ENCODE measurements at places on chromosomes 2 and 18. TPM values are rescaled to one million over a fixed set of nuclear protein-coding genes. Genes with fewer than 3 reads are reported as not detected.

DNA sequence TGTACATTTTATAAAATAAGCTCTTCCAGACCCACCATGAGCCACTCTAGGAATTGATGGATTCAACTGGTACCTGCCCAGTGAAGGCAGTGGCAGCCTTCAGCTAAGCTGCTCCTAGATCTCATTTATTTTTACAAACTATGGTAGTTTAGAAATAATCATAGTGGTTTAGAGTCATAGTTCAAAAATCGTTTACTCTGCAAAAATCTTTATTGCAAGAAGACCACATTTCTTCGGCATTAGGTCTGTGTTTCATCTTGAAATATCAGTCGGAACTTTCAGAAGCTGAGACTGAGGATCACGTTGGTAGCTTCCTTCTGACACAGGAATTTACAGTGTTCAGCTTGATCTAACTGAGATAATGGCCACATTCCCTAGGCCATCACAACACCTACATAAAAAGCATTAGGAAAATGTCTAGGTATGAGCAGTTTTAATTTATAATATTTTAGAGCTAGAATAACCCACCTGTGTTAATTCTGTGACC is 206.2 kb upstream of the PID1 start:
- ATAC-seq: no peak

Gene MC5R
- total RNA-seq: 0.28 TPM

- ATAC-seq: no peak
Measured at GRCh38 chr18:21241301-21242048, 557 bp upstream of the GREB1L start.

DNA sequence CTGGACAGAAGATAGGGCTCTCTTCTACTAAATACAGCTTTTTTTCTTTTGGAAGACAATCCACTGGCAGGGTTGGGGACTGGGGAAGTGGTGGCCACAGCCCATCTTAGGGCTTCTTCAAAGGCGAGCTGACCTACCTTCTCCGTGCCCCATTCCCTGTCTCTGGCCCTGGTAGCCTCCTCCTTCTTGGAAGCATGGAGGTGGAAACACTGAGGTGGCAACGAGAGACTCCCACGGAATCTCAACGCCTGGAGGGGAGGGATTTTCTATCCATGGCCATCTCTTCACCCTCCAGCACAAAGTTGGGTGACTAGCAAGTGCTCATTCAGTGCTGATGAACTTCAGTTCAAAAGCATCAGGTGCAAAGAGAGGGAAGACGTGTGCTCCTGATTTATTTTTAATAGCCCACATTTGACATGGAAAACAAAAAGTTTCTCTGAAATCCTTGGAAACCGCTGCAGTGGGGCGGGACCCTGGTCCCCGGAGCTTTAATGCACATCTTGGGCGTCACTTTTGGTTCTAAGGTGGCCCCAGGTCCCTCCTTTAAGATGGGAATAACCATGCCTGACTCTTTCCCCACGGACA is 633 bp upstream of the ARMC9 start:
- ATAC-seq: no peak

Gene MC4R
- not detected for total RNA-seq

Gene SCN9A
- 0.28 TPM for total RNA-seq

Gene LINC00305
- not detected for total RNA-seq

DNA sequence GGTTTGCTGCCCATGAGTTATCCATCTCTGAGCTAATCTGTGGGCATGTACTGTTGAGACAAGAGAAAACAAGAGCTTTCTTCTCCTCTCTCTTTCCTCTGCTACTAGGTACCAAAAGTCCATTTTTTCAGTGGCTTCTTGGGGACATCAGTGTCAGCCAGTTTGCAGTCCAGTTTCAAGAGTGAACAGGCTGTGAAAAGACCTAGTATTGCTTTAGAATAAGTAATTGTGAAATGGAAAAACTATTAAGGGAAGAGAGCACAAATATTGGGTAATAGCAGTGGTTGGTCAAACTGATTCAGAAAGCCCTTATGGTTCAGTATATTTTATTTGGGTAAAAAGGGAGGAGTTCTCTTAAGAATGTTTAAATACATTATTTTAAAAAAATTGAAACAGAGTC is 33.0 kb upstream of the MEP1B start:
- no peak for ATAC-seq

GRCh38 chr18:50096766-50097435 is 98.0 kb downstream of the MYO5B start:
- no peak for ATAC-seq

Gene PDE6D
- 18.5 TPM for total RNA-seq

Gene EHBP1
- total RNA-seq: 75.8 TPM

Gene TLX2
- total RNA-seq: not detected

- no peak for ATAC-seq
Measured at GRCh38 chr2:240500561-240501423, 57.0 kb downstream of the ANKMY1 start.

GRCh38 chr2:204265681-204266181 is 279.5 kb upstream of the PARD3B start:
- no peak for ATAC-seq

GRCh38 chr2:216188559-216188850 is 79.4 kb downstream of the XRCC5 start:
- ATAC-seq: no peak

Gene TEKT4
- total RNA-seq: not detected

Gene LIMS3
- total RNA-seq: not detected

- no peak for ATAC-seq
Measured at GRCh38 chr2:6011921-6012320, 319.7 kb downstream of the SOX11 start.

- ATAC-seq: no peak
Measured at GRCh38 chr2:32702303-32703064, 74.6 kb downstream of the TTC27 start.

DNA sequence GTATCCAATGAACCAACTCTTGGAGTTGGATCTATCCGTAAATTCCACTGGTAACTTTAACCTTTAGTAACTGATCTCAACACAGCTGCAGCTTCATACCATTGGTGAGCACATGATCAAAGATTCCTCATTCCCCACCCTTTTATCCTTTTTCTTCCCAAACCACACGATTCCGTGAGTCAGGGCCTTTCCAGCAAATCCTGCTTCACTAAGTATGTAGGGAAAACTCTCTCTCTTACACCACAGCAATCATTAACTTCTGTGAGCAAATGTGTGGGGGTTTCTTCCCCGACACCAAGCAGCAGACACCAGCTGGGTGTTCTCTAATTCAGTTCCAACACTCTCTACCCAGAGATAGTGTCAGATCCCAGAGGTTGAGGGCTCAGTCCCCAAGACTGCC is 23.5 kb downstream of the ELP2 start:
- no peak for ATAC-seq

GRCh38 chr2:241859436-241860183 is 916 bp upstream of the PDCD1 start:
- no peak for ATAC-seq

- no peak for ATAC-seq
Measured at GRCh38 chr2:65778137-65778536, 345.7 kb upstream of the SPRED2 start.
